ENCODE measurements at places on chromosomes 13 and 19.

- no peak for DNase-seq
These were observed 20.2 kb upstream of the ZNF227 start for GRCh38 chr19:44192127-44192526.

DNA sequence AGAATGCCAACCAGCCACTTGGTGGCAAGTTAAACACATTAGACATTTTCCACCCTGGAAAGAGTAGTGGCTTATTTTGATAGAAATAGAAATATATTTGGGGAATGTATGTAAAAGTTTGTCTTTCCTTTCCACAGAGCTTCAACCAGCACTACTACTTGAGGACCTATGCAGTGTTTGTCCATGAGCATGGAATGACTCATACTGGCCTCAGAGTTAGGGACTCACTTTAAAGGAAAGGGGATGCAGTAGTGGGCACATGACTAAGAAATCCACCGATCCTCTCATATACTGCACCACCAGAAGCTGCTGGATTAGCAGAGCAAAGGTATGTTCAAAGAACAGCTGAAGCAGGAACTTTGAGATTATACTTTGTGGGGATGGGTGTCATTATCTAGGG, 62.6 kb downstream of the LACC1 start:
- DNase-seq: no peak

DNA sequence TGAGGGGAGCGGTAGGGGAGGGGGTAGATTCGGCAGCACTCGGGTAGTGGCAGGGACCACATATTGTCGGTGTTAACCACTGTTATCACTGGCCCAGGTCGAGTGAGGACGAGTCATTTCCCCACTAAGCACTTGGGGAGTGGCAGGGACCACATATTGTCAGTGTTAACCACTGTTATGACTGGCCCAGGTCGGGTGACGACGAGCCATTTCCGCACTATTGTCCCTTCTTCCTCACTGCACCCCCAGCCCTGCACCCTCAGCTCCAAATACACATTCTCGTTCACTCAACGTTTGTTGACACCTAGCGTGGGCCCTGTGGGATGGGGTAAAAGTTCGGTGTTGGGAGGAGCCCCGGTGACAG, 467 bp upstream of the CLN5 start:
- no peak for DNase-seq

DNA sequence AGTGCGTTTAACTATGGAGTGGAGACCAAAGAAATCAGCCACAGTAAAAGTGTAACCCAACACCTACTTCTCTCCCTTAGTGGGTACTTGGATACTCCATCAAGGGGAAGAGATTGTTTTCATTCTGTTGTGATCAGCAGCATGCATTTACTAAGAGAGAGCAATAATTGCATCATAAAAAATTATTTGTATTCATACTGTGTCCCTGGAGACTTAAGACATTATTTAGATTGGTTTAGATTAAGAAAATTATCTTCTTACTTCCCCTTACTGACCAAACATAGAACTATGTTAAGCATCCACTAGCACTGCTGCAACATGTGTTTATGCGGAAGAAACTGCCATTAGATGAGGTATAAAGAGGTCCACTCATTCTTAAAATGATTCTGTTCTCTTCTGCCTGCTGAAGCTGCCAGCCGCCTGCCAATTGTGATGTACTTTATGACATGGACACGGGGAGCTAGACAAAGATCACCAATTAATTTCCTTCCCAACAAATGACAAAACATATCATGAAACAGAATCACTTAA, 738.5 kb downstream of the DIAPH3 start:
- no peak for DNase-seq

DNA sequence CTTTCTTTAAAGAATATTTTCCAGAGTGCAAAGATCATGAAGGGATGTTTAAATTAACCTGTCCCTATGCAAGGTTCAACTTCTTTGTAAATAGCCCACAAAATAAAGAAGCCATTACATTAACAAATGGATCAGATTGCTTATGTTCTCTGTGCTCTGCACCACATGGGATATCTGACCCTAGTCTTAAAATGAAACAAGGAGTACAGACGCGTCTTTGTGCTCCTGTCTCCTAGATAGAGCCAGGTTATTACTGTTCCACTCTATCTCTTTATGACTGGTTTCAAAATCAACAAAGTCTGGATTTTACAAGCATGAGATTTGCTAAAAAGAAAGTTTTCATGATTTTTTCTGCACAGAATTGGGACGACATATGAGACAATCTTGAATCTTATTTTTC, 339.4 kb downstream of the KLF12 start:
- DNase-seq: no peak

GRCh38 chr13:80009760-80010159, 331.2 kb downstream of the SPRY2 start:
- DNase-seq: no peak

GRCh38 chr13:74067818-74068217, 66.4 kb downstream of the KLF12 start:
- DNase-seq: no peak

DNA sequence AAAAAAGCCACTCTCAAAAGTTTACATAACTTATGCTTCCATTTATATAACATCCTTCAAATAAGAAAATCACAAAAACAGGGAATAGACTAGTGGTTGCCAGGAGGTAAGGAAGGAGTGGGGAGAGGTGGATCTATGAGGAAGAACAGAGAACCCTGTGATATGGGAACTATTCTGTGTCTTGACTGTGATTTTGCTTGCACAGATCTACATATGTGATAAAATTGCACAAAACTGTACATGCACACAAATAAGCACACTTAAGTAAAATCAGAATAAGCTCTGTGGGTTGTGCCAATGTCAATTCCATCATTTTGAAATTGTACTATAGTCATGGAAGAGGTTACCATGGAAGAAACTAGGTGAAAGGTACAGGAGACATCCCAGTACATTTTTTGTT, 121.6 kb upstream of the SGCG start:
- DNase-seq: no peak

GRCh38 chr19:10683064-10683426, 18.2 kb upstream of the QTRT1 start:
- no peak for DNase-seq

DNA sequence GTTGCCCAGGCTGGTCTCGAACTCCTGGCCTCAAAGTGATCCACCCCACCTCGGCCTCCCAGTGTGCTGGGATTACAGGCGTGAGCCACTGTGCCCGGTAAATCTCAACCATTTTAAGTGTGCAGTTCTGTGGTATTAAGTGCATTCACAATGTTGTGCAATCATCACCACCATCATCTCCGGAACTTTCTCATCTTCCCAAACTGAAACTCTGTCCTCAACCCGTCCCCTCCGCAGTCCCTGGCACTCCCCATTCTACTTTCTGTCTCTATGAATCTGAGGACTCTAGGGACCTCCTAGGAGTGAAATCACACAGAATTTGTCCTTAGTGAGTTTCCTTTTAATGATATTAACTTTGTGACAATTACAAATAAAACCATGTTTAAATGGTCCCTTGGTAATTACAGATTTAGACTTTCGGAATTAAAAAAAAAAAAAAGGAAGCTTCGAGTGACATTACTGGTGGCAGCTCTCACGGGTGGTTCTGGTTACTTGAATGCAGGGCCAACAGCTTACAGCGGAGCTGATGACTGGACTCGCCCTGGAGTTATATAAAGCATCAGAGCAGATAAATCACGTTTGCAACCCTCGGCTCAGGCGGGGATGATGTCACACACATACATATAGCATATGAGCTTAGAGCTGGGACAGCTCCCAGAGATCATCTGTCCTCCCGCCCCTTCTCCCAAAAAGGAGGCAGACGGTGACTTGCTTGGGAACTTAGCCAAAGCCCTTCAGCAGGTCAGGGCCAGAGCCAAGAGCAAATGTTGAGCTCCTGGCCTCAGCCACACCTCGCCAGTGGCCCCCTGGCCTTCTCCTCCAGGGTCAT, 89.8 kb downstream of the ZNF557 start:
- DNase-seq: no peak

DNA sequence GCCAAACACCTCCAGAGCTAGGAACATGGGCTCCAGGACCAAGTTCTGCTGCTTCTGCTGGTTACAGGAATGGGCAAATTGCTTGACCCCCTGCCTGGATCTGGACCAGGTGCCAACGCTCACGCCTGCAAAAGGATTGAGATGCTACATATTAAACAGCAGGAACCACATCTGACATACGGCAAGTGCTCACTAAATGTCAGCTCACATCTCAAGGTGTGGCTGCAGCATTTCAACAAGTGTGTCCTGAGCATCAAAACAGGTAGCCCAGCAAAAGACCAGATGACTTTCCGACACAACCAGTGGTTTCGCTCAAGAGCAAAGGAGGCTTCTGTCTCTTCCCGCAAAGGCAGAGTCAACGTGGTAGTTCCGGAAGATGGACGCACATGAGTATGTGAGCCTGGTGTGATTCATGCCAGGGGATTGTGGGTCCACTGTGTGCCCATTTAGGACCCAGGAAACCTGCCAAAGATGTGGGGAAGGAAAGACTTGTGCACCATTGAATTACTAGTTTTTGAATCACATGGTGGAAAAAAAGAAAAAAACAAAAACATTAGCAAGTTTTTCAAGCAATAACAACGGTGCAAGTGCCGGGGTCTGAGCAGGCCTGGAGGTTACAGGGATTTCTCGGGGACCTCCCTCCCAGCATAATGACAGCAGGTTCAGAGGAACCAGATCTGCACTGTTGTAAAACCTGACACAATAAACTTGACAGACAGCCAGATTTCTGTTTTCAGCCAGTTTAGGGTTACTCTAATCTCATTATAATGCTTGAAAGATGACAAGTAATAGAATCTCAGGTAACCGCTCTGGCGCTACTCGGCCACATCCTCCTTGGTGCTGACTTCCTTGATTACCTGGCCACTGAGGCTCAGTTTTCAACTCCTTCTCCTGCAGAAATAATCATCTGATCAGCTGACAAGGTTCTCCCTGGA, 77.9 kb downstream of the SOX1 start:
- DNase-seq: no peak
